ENCODE measurements at places on chromosomes 6 and 20.

DNA sequence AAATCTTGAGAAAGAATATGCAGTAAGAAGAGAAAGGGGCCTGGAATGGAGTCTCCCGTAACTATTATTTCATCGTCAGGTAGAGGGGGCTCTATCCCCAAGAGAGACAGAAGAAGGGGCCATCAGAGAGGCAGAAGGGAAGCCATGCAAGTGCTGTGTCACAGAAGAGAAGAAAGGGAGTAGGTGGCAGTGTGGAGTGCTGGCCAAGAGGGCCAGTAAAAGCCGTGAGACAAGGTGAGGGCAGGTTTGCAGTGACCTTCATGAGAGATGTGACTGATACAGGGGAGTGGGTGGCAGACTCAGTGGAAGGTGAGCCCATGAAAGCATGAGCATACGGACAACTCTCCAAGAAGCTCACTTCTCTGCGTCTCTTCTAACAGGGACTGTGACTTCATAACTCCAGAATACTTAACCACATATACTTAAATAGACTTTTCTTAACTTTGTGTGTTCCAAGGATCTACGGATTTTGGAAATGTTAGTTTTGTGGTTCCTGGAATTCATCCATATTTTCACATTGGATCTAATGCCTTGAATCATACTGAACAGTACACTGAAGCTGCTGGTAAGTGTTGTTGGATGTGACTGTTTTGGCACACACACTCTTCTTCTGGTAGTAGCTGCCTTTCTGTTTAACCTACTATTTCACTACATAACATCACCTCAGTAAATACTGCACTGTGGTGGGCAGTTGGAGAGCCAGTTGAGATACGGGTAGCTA lies 15.6 kb downstream of the PM20D2 start:
- DNase-seq, result no peak

GRCh38 chr6:159169193-159169555 lies at the start of gene FNDC1:
Gene FNDC1 (plus strand): TSS chr6:159169400. CDS start chr6:159169597, 197 bp downstream.
- peak; percentile 42 for DNase-seq

DNA sequence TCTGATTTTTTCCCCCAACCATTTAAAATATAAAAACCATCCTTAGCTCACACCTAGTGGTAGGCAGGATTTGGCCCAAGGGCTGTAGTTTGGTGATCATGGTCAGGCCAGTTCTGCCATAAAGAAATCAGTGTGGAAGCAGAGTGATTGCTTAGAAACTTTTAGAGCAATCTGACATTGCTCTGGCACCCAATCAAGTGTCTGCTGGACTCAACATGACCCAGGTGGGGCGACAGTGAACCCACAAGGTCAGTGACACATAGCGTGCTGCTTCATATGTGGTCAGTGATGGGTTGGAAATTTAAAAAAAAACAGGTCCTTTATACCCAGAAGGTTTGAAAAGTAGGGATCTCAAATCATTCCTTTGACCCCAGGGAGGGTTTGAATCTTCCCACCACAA lies 107.9 kb downstream of the BANF2 start:
- DNase-seq, result no peak

DNA sequence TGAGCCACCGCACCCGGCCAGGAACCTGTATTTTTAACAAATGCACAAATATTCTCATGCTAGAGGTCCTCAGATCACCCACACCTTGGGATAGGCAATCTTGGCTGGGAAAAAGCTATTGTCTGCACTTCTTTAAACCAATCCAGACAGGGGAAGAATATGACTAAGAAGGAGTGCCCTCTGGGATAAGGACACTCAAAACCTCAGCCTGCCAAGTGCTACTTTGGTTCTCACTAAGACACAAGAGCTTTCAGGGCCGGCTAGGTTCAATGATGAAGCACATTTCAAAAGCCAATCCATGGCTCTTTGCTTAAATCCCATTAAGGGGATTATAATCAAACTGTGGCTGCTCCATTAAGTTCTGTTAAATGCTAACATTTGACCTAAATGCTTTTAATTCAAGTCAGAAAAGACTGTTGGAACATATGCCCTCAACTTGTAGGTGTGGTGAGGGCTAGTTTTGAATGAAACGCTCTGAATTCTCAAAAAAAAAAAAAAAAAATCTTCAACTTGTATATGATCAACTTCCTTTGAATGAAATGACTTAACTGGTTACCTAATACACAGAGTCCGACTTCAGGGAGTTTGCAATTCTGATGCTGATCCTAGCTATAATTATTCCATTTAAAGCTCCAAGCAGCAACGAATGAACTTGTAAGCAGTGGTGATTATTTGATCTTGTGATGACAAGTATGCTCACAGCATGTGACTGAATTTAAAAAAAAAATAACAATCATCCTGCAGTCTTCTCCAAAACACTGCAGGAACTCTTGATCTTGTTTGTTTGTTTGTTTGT lies 56.6 kb downstream of the SLC23A2 start:
- no peak for DNase-seq

DNA sequence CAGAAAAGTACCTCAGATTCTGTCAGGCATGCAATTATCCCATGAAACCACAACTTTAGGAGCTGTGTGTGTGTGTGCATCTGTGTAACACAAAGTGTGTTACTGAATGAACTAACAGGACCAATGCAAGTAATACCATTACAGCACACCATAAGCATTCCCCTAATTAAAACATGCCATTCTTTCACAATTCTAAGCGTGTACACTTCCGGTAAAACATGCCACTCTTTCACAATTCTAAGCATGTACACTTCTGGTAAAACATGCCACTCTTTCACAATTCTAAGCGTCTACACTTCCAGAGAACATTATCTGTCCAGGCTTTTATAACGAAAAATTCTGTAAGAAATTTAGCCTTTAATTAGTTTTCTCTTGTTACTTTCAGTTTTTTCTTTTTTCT lies 238.2 kb downstream of the GMDS start:
- DNase-seq, result peak; percentile 13

- DNase-seq, result no peak
These were observed 46.8 kb downstream of the INSM1 start for GRCh38 chr20:20414640-20415220.

DNA sequence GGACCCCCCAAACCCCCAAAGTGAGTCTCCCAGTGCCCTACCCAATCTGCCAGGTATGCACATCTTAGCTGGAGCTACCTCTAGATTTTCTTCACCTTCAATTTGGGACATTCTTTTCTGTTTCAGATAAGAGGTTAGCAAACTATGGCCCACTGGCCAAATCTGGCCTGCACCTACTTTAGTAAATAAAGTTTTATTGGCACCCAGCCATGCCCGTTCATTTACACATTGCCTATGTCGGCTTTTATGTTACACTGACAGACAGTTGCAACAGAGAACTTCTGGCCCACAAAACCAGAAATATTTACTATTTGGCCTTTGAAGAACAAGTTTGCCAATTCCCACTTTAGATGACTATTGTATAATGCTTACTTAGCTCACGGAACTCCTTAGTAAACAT lies 55.9 kb upstream of the STX16 start:
- no peak for DNase-seq

DNA sequence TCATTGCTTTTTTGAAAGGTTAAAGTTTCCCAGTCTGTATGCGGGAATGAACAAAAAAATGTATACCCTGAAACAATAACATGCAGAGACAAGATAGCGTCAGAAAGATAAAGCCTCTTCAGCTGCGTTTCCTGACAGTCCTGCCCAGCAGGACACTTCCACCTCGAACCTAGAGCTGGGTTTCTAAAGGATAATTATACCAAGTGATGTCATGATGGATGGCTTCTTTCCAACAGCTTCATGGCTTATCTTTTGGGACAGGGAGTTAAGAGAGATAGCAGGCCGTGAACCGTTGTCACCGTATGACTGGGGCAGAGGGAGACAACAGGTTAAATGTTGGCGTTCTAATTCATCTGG lies 267.6 kb upstream of the SGK1 start:
- DNase-seq, result peak; percentile 17
